ENCODE measurements at places on chromosomes 4 and X. TPM values are rescaled to one million over a fixed set of nuclear protein-coding genes. Genes with fewer than 3 reads are reported as not detected.
A peak's percentile ranks its signal among the peaks of the same experiment; 100 is the strongest.

GRCh38 chr4:150720973-150721518 lies 139.1 kb downstream of the MAB21L2 start:
- no peaks in the 10 kb centered on the region for H3K27me3 ChIP-seq
- no peaks in the 10 kb centered on the region for H3K36me3 ChIP-seq
- peak overlapping the region; percentile 20 for H3K27ac ChIP-seq
- H3K4me1 ChIP-seq = 0 out of 2 replicates have a peak, but pooled peaks cover 3% of the 10 kb centered on the region
- no peak overlapping the region for H3K4me3 ChIP-seq

Gene FRYL
- 29.0 TPM for polyA plus RNA-seq

Gene EVC
- 3.0 TPM for polyA plus RNA-seq

GRCh38 chr4:73874386-73874785 lies 5.2 kb downstream of the CXCL1 start:
- H3K27me3 ChIP-seq = peaks cover 2% of the 10 kb centered on the region
- H3K4me3 ChIP-seq = no peak overlapping the region
- DNase-seq = no peak
- no peaks in the 10 kb centered on the region for H3K36me3 ChIP-seq
- no peak overlapping the region for H3K27ac ChIP-seq

Gene GSX2
- polyA plus RNA-seq = not detected

DNA sequence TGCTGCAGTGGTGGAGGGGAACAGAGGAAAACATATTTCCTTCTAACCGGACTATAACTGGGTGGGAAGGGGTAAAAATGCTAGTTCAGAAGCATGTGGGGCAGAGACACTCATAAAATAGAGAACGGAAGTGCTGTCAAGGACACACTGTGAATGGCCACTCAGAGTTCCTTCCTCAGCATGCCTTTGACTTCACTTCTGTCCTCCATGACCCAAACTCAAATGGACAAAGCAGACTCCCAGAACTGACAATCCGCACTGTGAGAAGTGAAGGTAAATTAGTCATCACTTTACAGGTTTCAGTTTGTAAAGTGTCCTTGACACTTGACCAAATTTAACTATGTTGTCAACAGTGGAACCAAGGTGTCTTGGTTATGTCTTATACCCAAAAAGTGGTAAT lies 30.2 kb upstream of the ELF2 start:
- H3K27ac ChIP-seq = no peak overlapping the region
- no peak for DNase-seq
- H3K4me1 ChIP-seq = no peaks in the 10 kb centered on the region

DNA sequence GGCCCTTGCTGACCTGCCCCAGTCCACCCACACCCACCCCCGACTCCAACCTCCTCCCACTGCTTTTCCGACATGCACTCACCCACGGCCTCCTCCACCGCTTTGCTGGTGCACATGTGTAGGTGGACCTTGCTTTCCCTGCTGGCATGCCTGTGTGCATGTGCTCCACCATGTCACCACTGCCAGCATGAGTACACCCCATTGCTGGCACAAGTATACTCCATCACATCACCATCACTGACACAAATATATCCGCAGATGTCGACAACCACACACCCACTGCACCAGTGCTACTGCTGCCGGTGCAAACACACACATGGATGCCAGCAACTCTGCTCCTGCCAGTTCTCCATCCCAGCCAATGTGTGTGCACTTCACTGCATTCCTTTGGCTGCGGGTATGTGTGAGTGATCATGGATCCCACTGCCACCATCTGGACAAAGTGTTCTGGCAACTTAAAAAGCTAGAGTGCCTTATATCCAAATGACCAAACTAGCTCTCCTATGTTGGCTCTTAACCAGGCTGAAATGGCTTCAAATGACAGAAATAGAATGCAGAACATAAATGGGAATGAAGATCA lies 1072.3 kb downstream of the RAPGEF2 start:
- no peak overlapping the region for H3K27ac ChIP-seq
- H3K4me3 ChIP-seq = no peak overlapping the region
- DNase-seq = no peak
- H3K4me1 ChIP-seq = no peaks in the 10 kb centered on the region
- no peaks in the 10 kb centered on the region for H3K36me3 ChIP-seq
- H3K27me3 ChIP-seq = no peaks in the 10 kb centered on the region

- no peak overlapping the region for H3K27ac ChIP-seq
- no peak overlapping the region for H3K4me3 ChIP-seq
- peaks cover 6% of the 10 kb centered on the region for H3K36me3 ChIP-seq
- no peak for DNase-seq
- H3K4me1 ChIP-seq = no peaks in the 10 kb centered on the region
Measured at GRCh38 chr4:8409264-8410065, 31.1 kb downstream of the ACOX3 start.

DNA sequence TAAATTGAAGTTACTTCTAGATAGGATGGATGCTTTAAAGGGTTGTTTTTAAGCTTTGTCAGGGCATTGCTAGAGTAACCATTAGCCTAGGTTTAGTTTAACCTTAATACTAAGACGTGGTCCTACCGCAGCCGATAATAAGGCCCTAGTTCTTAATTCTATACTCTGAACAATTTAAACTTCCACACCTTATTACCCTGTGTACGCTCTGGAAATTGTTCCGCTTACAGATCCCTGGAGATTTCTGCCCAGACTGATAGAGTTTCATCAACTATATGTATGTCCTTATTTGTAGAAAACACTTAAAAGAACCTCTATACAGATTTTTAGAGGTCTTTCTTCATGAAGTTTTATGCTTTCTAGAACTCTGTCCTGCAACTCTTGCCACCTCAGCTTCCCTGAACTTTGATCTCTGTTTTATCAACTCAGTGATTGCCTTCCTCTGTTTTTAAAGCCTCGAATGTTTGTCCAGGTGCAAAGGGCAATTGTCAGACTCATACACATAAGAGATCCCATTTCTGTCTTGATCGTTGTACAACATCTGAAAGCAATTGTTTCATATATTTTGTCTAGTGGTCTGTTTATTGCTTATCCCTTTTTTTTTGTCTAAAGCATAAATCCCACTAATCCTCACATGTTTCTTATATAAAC lies 71.1 kb upstream of the VCX start:
- H3K4me3 ChIP-seq = no peak overlapping the region
- H3K4me1 ChIP-seq = no peaks in the 10 kb centered on the region
- H3K36me3 ChIP-seq = no peaks in the 10 kb centered on the region
- H3K27ac ChIP-seq = no peak overlapping the region
- no peak for DNase-seq

- H3K27ac ChIP-seq = no peak overlapping the region
- H3K4me3 ChIP-seq = no peak overlapping the region
- no peaks in the 10 kb centered on the region for H3K27me3 ChIP-seq
- DNase-seq = no peak
- H3K4me1 ChIP-seq = no peaks in the 10 kb centered on the region
Measured at GRCh38 chr4:17232566-17233253, 279.2 kb downstream of the QDPR start.

Gene HSFX1
- 0.11 TPM for polyA plus RNA-seq

Gene UGT2B11
- not detected for polyA plus RNA-seq

GRCh38 chr4:18294021-18294420 lies 272.5 kb upstream of the LCORL start:
- H3K27ac ChIP-seq = no peak overlapping the region
- H3K36me3 ChIP-seq = no peaks in the 10 kb centered on the region
- DNase-seq = no peak
- H3K4me3 ChIP-seq = no peak overlapping the region
- H3K27me3 ChIP-seq = no peaks in the 10 kb centered on the region

Gene DGAT2L6
- 0.13 TPM for polyA plus RNA-seq

DNA sequence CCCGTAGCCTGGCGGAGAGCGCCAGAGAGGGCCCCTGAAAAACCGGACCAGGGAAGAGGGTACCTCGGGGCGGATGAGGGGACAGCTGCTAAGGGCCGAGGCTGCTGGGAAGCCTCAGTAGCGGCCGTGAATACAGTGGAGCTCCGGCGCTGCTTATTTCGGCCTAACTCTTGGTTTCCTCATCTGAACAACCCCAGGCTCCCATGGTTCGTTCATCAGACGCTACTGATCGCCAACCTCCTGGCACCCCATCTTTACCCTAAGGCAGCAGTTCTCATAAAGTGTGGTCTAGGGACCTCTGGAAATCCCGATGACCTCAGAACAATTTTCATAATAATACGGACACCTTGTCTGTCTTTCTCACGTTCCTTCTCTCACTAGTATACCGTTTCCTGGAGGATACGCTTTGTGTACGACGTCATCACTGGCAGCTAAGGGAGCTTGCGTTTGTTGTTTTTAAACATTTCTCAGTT lies 645 bp upstream of the RAB28 start:
- peak overlapping the region; percentile 100 for H3K27ac ChIP-seq
- H3K36me3 ChIP-seq = no peaks in the 10 kb centered on the region
- H3K4me3 ChIP-seq = peak overlapping the region; percentile 77
- DNase-seq = no peak
- no peaks in the 10 kb centered on the region for H3K27me3 ChIP-seq

- no peak overlapping the region for H3K27ac ChIP-seq
- no peak overlapping the region for H3K4me3 ChIP-seq
- no peaks in the 10 kb centered on the region for H3K36me3 ChIP-seq
- no peaks in the 10 kb centered on the region for H3K27me3 ChIP-seq
- DNase-seq = no peak
- no peaks in the 10 kb centered on the region for H3K4me1 ChIP-seq
Measured at GRCh38 chrX:19512359-19512758, 2.9 kb downstream of the MAP3K15 start.

DNA sequence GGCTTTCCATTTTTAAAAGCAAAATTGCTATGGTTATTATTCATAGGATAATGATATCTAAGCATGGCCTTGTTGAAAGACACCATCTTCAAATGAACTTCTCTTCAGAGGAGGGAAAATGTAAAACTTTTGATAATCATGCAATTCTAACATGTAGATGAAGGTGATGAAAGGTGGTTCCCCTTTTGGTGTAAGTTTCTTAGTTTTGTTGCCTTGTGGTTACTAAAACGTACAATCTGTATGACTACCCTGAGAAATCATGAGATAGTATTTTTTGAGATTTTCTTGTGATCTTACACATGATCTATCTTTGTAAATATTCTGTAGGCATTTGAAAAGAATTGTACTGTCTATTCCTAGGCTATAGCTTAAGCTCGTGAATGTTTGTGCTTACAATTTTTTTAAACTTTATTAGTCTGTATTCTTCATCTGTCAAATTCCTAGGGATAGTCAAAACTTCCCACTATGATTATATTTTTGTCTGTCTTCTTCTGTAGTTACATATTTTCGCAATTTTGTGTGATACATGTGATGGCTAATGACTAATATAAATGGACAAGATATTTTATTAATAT lies 47.5 kb downstream of the PTPN13 start:
- no peak overlapping the region for H3K4me3 ChIP-seq
- H3K4me1 ChIP-seq = no peaks in the 10 kb centered on the region
- no peak for DNase-seq
- H3K27ac ChIP-seq = no peak overlapping the region
- H3K27me3 ChIP-seq = no peaks in the 10 kb centered on the region
- H3K36me3 ChIP-seq = no peaks in the 10 kb centered on the region

DNA sequence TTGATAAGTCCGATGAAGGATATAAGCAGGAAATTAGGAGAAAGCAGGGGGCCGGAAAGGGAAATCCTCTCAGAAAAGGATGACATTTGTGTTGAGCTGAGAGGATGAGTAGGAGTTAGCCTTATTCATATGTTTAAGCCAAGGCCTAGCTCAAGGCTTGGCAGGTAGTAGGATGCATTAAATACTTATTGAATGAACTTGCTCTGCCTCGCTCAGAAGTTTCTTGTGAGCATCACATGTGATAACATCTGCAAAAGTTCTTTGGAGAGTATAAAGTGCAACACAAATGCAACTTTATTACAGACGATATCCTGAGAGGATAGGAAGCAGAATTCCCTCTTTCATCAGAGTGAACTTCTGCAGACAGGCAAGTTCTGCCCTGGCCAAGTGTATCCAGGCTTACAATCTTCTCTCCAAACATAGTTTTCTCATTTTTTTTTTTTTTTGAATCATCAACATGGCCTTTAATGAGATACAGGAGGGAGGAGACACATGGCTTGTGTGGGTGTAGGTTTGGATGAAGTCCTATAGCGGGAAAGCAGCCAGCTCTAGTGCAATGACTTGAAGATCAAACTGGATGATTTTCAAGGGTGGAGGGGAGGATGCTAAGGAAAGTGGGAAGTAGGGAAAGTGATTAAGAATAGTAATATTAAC lies 48.1 kb downstream of the LUZP4 start:
- no peak overlapping the region for H3K27ac ChIP-seq
- no peak overlapping the region for H3K4me3 ChIP-seq
- no peaks in the 10 kb centered on the region for H3K4me1 ChIP-seq
- no peak for DNase-seq
- H3K27me3 ChIP-seq = no peaks in the 10 kb centered on the region
- no peaks in the 10 kb centered on the region for H3K36me3 ChIP-seq

DNA sequence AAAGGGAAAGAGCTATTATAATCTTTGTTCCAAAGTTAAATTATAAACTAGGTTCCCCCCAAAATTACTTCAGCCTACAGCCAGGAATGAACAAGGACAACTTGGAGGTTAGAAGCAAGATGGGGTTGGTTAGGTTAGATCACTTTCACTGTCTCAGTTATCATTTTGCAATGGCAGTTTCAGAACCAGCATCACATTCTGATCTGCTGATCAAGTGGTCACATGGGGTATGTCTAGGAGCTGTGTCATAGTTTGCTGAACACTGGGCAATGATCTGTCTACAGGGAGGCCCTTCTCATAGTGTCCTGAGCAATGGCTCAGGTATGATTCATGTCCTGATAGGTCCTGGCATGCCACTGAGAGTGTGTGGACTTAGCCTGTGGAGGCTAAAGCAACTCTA lies 41.6 kb upstream of the XIAP start:
- H3K27me3 ChIP-seq = no peaks in the 10 kb centered on the region
- H3K4me3 ChIP-seq = no peak overlapping the region
- no peak overlapping the region for H3K27ac ChIP-seq
- no peaks in the 10 kb centered on the region for H3K36me3 ChIP-seq

Gene STK32B
- not detected for polyA plus RNA-seq

- no peaks in the 10 kb centered on the region for H3K36me3 ChIP-seq
- H3K27ac ChIP-seq = peak overlapping the region; percentile 77
- peaks cover 18% of the 10 kb centered on the region for H3K4me1 ChIP-seq
- H3K4me3 ChIP-seq = 0 out of 2 replicates have a peak overlapping the region, but pooled peaks have one; percentile 20
- no peaks in the 10 kb centered on the region for H3K27me3 ChIP-seq
- peak; percentile 86 for DNase-seq
Measured at GRCh38 chr4:54315561-54316538, 86.8 kb downstream of the PDGFRA start.

Gene USP26
- polyA plus RNA-seq = not detected

DNA sequence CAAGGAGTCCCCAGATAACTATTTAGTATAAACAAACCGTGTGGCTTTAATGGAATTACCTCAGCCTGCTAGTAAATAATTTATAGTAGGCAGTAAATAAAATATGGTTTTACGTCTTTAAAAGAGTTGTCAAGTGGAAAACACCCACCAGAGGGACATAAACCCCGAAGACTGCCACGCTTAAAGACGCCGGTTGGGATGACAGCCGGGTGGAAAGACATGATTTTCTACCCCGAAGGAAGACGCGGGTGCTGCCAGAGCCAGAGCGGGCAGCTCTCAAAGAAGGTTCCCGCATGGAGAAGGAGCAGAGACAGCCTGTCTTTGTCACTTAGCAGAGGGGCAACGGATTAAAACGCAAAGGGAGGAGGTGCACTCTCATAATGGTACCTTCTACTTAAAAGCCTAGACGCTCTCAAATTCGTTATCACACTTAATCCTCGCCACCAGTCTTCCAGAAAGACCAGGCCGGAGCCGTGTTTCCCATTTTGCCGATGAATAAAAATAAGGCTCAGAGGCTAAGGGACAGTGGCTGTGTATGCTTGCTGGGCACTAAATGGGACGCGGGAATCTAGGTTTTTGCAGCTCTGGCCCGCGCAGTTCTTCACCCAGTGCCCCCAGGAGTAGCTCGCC lies 140.5 kb upstream of the ZIC3 start:
- H3K4me3 ChIP-seq = no peak overlapping the region
- no peak for DNase-seq
- H3K4me1 ChIP-seq = no peaks in the 10 kb centered on the region
- H3K27me3 ChIP-seq = no peaks in the 10 kb centered on the region
- H3K36me3 ChIP-seq = no peaks in the 10 kb centered on the region

Gene PLXNB3
- polyA plus RNA-seq = 0.11 TPM
